ENCODE measurements at places on chromosomes 3 and 15.

DNA sequence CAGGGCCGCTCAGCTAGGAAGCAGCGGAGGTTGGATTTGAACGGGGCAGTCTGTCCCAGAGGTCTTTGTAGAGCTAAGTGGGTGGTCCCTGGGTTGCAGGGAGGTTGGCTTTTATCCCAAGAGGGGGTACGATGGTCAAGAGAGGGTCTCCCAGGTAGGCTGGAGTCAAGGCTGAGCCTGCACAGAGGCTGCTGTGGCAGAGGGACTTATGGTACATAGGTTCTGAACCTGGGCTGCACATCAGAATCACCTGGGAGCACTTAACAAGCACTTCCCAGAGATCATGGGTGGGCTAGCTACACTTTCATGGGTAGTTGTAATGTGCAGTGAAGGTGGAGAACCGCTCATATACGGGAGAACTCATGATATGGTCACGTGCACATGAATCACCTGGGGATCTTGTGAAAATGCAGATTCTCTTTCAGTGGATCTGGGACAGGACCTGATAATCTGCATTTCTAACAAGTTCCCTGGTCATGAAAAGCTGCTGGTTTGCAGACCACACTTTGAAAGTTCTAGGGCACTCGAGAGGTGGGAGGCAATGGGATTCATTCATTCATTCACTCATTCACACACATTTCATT is 2.9 kb upstream of the RASGRF1 start:
- DNase-seq: no peak

GRCh38 chr3:173275740-173276139 is 121.8 kb upstream of the NLGN1 start:
- DNase-seq: peak; percentile 38

DNA sequence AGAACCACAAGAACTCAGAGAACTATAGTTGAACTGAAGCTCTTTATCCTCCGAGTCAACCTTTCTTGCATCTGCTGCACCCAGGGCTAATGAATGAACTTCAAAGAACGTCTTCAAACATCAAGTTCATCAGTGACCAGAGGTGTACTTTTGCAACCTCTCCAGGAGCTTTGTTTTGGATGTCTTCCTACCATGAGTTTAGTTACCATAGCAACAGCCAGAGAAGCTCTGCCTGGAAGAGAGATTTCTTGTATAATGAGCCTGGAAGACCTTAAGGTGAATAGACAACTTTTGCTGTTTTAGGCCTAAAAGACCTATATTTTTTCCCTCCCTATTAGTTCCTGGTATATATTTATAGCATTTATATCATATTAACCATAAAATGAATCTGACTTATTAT is 9.1 kb downstream of the ACTC1 start:
- DNase-seq: no peak

- DNase-seq: no peak
Observed at GRCh38 chr3:136682740-136683312, 69.4 kb downstream of the STAG1 start.

GRCh38 chr3:52696830-52697631 is 8.6 kb downstream of the GLT8D1 start:
- no peak for DNase-seq

DNA sequence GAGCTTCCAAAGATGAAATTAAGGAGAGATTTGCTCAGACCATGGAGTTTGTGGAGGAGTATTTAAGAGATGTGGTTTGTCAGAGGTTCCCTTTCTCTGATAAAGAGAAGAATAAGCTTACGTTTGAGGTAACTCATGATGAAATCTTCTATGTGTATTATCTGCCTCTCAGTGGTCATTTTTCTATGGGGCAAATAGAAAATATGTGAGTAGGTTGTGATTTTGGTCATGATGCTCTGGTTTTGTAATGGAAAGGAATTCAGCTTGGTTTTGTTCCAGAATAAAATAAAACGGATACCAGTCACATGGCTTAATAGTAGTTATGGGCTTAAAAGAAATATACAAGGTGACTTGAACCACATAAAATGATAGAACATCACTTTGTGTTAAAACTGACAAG is 181.1 kb downstream of the ITPR1 start:
- DNase-seq: no peak

DNA sequence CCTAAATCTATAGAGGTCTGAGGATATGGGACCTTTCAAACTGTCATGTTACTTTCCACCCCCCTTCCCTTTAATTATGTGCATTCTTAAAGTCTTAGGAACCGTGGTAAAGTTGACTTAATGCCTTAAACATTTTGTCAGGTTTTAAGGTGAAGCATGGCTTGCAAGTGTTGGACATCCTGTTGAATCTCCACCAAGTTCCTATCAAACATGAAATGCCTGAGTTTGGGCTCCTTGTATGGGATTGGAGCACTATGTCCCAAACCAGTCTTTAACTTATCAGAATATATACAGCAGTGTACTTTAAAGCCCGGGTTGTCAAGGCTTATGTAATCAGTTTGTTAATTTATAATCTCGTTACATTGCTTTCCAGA is 1.1 kb downstream of the SNRK start:
- DNase-seq: peak; percentile 33

DNA sequence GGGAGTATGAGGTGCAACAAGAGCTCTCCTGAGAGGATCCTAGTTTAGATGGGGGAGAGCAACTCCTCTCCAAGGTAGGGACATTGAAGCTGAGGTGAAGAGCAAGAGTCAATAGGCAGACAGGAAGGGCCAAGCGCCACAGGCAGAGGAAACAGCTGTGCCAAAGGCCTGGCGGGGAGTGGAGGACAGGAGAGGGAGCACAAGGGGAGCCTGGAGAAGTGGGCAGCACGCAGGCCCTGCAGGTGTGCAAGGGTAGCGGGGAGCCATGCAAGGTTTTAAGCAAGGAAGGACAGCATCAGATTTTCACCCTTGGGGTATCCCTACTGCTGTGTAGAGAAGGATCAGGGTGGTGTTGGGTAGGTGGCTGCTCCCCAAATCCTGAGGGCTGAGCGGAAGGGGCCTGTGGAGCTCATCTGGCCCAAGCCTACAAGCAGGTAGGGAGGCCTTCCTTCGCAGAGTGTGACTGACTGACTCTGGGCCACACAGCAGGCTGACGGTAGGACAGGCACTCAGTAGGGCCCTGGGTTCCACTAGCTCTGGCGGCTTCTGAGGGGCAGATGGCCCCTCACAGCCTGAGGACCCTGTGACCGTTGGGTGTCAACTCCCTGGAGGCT is 13.3 kb downstream of the CHST13 start:
- DNase-seq: no peak

- no peak for DNase-seq
Observed at GRCh38 chr3:39189150-39189958, 3.0 kb downstream of the XIRP1 start.

DNA sequence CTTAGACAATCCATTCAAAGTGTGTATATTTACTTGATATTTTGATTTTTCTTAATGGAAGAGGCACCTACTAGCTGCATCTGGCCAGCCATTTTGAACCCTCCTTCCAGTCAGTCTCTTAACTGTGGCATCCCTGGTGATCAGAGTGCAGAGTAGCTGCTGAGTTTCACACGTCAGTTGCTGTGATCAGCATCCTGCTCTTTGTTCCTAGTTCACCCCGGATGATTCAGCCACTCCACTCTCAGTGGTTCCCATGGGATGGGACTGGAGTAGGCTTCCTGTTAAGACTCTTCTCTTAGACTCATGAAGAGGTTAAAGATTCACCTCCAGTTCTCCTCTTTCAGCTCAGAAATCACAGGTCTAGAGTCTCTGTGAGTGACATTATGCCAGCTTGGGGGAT is 75.8 kb downstream of the STXBP5L start:
- no peak for DNase-seq

DNA sequence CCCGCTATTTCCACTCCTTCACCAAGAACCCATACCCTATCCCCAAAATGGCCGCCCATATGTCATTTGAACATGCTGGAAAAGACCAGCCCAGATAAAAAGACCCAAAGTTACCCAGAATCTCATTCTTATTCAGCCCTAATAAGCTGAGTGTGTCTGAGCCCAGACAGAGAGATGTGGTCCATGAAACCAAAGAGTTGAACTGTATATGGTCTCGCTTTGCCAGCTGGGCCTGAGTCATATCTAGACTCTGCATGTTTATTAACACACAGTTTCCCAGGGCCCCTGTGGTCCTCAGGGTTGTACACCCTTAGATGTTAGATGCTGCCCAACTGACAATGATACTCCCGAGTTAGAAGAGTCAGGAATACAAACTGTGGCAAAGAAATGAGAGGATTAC is 201.9 kb upstream of the STRIT1 start:
- no peak for DNase-seq

DNA sequence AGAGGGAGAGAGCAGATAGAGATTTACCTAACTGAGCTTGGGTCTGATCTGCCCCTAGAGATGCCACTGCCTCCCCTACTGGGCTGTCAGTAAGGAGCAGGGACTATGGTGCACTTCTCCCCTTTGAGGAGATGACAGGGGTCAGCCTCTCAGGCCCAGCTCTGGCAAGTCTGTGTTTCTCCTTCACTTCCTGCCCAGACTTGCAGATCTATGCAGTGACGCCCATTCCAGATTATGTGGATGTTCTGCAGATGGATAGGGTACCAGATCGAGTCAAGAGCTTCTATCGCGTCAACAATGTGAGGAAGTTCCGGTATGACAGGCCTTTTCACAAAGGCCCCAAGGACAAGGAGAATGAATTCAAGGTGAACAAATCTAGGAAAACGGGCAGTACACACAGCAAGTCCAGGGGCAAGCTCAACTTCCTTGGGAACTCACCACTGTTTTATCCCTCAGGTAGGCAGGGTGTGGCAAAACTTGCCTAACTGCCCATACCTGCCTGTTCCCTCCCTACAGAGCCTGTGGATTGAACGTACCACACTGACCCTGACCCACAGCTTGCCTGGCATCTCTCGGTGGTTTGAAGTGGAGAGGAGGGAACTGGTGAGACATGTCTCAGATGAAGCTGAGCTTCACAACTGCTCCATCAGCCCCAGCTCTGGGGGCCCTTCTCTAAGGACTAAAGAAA is 29.1 kb upstream of the MANF start:
- peak; percentile 34 for DNase-seq

- DNase-seq: no peak
Observed at GRCh38 chr15:51720201-51720995, 17.1 kb downstream of the LYSMD2 start.

DNA sequence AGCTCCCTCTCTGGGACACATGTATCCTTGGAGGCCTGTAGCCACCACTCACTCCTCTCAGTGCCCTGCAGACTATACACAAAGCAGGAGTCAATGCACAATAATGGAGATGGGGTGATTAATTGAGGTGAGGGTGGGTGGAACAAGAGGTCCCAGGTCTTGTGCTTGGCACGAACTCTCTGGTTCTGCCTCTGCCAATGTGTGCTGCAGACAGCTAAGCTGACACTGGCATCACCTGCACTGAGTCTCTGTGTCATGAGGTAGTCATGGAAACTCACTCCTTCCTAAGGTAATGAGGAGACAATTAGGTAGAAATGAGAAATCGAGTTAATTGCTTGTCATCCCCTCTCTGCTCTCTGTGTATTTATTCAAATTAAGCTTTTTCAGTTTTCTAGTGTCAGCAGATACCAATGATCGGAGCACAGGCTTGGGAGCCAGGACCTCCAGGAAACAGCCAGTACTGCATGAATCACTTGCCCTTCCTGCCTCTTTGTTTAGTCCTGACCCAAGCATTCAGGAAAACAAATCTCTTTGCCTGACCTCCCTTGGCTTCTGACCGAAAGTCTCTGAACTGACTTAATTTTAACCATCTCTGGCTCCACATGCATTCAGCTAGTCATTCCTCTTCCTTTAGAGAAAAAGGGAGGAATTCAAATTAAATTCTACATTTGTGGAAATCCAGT is 56.7 kb downstream of the DRD3 start:
- DNase-seq: peak; percentile 9

GRCh38 chr3:5240740-5241139 is 53.2 kb downstream of the EDEM1 start:
- DNase-seq: no peak

- DNase-seq: no peak
Observed at GRCh38 chr3:143295201-143296080, 175.9 kb downstream of the CHST2 start.

- no peak for DNase-seq
Observed at GRCh38 chr3:126935756-126936509, 47.0 kb upstream of the PLXNA1 start.

- peak; percentile 52 for DNase-seq
Observed at GRCh38 chr3:8625991-8626390, 18.6 kb downstream of the SSUH2 start.

DNA sequence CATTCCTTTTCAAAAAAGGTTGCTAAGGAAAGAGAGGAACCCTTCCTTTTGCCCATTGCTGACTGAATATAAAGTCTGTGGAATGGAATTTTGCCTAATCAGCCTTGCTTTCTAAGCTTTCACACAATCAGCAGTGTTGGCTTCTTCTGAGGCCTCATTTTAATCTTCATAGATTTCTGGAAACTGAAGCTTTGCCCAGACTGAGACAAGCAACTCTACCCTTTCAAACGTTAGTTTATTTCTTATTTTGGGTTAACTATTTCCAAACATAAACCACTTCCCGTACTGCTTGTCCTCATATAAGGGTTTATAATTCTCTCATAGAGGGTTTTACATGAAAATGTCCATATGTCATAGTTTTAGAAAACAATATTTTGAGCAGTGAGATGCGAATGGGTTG is 82.9 kb downstream of the NR1D2 start:
- DNase-seq: no peak

DNA sequence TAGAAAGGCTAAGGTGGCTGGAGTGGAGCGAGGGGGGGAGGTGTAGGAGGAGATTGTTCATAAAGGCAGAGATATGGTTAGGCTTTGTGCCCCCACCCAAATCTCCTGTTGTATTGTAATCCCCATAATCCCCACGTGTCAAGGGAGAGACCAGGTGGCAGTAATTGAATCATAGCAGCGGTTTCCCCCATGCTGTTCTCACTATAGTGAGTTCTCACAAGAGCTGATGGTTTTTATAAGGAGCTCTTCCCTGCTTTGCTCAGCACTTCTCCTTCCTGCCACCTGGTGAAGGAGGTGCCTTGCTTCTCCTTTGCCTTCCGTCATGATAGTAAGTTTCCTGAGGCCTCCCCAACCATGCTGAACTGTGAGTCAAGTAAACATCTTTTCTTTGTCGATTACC is 64.7 kb upstream of the CFAP161 start:
- DNase-seq: no peak

DNA sequence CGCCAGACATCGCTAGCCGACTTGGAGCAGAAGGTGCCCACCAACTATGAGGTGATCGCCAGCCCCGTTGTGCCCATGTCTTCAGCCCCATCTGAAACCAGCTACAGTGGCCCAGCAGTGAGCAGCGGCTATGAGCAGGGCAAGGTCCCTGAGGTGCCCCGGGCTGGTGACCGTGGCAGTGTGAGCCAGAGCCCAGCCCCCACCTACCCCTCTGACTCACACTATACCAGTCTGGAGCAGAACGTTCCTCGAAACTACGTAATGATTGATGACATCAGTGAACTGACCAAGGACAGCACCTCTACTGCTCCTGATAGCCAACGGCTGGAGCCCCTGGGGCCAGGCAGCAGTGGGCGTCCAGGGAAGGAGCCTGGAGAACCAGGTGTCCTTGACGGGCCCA is 12.9 kb upstream of the APEH start:
- DNase-seq: peak; percentile 24

- no peak for DNase-seq
Observed at GRCh38 chr15:71332431-71333004, 217.2 kb downstream of the THSD4 start.

- no peak for DNase-seq
Observed at GRCh38 chr3:123471106-123471505, 22.2 kb upstream of the ADCY5 start.

All from PC-3 (cell line).